ENCODE measurements at places on chromosomes 5 and 9.

GRCh38 chr5:177370488-177371119, 12.9 kb downstream of the RGS14 start:
- peak; percentile 97 for DNase-seq

- DNase-seq, result no peak
Measured at GRCh38 chr5:163453705-163454104, 6.2 kb downstream of the NUDCD2 start.

GRCh38 chr9:105416840-105417239, 31.0 kb upstream of the FSD1L start:
- DNase-seq, result no peak

DNA sequence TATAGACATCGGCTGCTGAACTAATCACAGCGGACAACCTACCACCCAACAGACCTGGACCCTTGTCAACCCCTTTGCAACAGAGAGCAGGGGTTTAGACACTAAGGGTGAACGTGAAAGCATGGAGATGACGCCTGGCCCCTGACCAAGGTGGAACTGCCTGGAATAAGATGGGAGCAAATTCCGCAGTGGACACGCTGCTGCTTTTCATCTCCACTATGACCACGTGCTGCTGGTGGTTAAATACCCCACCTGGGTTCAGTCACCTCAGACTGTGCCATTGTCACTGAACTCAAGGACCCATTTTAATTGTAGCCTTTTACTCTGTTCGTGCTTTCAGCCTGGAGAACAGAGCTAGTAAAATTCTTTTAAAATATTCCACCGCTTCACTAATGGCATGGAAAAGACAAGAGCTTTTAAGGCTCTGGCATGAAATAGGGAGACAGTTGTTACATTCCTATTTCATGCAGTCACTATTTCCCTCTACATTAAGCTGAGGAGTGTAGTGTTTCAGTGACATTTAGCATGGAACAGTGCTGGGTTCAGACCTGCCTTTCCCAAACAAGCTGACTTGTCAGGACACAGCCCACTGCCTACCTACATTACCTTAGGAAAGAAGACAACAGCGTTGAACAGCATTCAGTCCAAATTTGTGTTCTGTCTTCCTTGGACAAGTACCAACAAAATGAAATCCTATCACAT, 96.8 kb downstream of the ANKRD18B start:
- no peak for DNase-seq

DNA sequence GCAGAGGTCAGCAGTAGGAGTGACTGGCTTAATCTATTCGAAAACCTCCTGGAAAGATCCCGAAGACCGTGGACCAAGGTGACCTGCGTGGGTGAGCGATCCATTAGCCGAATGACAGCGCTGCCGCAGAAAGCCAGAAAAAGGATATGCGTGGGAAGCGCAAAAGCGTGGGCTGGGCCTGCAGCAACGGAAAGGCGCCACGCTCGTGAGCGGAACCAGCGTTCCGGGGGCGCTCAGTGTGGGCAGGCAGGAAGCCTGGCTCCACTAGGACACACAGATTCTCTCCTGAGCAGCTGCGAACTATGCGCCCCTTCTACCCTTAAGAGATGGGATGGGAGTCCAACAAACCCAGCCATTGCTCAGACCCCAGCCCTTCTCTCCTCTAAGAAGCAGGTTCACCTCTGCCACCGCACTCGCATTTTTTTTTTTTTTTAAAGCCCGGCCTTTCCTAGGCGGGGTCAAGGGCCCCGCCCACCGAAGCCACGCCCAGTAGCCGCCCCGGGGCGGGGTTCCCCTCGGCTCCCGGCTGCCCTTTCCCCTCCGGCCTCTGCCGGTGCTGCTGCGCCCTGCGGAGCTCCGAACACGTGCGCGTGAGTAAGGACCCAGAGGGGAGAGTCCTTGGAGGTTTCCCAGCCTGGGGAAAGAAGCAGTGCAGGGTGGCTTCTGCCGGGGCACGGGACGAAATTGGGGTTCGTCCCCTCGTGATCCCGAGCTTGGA, 19.8 kb upstream of the MATR3 start:
- peak; percentile 96 for DNase-seq

DNA sequence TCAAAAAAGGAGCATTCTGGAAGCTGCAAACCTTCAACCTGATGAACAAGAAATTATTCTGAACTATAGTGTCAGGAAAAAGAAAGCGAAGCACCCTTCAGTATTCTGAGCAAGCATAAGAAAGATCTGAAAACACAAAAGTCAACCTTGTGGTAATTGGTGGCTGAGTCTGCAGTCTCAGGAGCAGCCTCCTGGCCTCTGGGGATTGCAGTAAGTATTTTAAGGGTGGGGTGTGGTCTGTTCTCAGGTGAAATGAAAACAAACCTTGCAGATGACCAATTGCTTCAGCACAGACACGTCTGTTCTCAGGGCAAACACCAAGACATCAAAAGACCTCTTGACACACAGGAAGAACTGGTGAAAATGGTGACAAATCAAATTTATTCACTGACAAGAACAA, 147.8 kb upstream of the RAPGEF1 start:
- no peak for DNase-seq

GRCh38 chr9:129464972-129465833, 155.7 kb downstream of the C9orf50 start:
- no peak for DNase-seq

DNA sequence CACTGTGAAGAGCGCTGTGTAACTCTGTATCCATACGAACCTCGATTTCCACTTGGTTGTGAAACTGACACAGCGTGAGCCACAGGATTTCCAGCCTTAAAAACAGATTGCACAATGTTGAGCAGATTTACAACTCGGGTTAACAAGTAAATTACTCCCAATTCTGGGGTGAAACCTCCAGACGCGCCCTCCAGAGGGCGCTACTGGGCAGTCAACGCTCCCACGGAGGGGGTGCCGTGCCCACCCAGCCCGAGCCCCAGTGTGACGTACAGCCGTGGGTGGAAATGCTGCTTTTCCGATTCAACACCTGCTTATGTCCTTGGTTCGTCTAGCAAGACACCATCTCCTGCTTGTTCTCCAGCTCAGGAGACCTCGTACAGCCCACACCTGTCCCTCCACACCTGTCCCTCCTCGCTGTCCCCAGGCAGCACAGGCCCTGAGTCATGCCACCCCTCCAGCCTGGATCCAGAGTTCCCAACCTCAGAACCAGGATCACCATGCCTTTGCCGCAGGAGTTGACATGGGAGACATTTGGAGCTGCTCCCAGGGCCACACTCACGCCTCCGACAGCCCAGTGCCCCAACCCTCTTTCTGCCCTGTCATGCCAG, 34.4 kb upstream of the SLC6A3 start:
- DNase-seq, result no peak

- no peak for DNase-seq
Measured at GRCh38 chr9:38318759-38319495, 73.6 kb upstream of the ALDH1B1 start.

GRCh38 chr9:99896119-99896518, 10.3 kb upstream of the STX17 start:
- DNase-seq, result no peak

GRCh38 chr5:27876071-27876470, 837.7 kb upstream of the CDH9 start:
- no peak for DNase-seq

DNA sequence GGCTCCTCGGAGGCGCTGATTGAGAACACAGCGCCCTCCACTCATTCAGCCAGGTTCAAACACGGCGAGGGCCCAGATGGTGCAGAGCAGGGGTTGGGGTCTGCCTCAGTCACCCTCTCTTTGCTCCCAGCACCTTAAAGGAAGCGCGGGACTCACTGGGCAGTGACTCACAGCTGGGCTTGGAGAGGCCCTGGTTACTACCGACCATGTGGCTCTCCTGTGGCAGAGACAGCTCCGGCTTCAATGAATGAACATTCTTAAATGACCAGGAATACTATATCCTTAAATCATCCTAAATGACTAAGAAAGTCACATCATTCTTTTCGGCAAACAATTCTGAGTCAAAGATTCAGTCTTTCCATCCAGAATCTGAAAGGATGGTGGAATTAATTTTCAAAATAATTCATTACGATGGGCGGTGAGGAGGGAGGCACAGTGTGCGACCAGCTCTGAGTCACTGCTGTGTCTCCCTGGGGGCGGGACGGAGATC, 1.6 kb upstream of the INPP5E start:
- no peak for DNase-seq

DNA sequence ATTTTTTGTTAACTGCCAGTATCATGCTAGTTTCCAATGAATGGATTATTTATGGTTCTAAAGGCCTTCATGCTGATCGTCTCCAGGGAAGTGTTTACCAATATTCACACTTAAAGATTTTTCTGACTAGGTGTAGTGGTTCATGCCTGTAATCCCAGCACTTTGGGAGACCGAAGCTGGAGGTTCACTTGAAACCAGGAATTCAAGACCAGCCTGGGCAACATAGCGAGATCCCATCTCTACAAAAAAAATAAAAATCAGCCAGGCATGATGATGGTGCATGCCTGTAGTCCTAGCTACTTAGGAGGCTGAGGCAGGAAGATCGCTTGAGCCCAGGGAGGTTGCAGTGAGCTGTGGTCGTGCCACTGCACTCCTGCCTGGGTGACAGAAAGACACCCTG, 43.5 kb downstream of the FAM13B start:
- DNase-seq, result no peak

DNA sequence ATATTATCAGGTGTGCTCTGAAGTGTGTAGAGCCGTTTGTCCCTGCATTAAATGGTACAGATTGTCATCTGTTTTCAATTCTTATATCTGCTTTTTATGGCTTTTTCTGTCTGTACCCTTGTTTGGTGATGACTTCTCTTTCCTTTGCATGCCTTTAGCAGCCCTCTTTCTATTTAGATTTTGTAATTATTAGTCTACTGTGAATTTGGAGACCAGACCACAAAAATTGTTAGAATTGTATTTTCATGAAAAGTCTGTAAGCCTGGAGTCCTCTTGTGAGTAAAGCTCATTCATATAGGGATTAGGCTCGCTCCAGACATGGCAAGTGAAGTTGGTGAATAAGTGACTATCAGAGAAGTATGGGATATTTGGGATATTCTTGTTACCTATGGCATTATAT, 41.7 kb downstream of the NFX1 start:
- DNase-seq, result no peak

GRCh38 chr5:36232533-36232932, 9.2 kb downstream of the NADK2 start:
- DNase-seq, result no peak

GRCh38 chr9:116377179-116377798, 223.7 kb downstream of the PAPPA start:
- DNase-seq, result no peak

GRCh38 chr9:132647355-132647754, 22.4 kb downstream of the DDX31 start:
- no peak for DNase-seq

DNA sequence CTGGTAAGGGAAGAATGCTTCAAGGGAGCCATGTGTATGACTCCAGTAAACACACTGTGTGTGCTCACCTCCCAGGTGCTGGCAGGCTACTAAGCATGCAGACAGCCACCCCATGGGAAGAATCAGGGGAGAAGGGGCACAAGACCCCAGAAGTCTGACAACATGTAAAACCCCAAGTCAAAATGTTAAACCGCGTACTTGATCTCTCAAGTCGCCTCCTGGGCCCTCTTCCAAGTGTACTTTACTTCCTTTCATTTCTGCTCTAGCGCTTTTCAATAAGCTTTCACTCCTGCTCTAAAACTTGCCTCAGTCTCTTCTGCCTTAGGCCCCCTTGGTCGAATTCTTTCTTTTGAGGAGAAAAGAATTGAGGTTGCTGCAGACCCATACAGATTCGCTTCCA, 31.3 kb downstream of the DAPK1 start:
- DNase-seq, result no peak

GRCh38 chr5:168430296-168430695, 56.0 kb upstream of the RARS1 start:
- DNase-seq, result no peak

DNA sequence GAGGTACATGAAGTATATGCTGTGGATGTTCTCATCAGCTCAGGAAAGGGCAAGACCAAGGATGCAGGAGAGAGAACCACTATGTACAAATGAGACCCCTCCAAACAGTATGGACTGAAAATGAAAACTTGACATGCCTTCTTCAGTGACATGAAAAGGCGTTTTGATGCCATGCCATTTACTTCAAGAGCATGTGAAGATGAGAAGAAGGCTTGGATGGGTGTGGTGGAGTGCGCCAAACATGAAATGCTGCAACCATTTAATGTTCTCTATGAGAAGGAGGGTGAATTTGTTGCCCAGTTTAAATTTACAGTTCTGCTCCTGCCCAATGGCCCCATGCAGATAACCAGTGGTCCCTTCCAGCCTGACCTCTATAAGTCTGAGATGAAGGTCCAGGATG, 47.7 kb downstream of the SEMA4D start:
- no peak for DNase-seq

DNA sequence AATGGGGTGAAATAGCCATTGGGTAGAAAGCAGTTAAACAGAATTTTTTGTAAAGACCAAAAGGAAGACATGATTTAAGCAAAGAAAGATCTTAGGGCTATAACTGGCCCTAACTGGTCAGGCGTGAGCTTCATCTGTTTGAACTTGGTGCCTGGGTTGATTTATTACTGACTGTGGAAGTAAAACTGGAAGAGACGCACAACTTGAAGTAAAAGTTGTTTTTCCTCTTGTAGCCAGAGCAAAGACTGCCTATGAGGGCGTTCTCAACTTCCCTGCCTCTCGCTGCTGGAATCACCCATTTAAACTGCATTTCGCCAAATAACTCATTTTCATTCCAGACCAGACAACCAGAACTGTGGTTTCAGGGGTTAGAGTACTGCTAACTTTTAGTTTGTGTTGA, 1.5 kb downstream of the THBS4 start:
- DNase-seq, result no peak

- DNase-seq, result no peak
Measured at GRCh38 chr5:151454166-151454565, 6.8 kb downstream of the SLC36A1 start.

GRCh38 chr5:118115791-118116190, 872.6 kb downstream of the DTWD2 start:
- DNase-seq, result no peak

DNA sequence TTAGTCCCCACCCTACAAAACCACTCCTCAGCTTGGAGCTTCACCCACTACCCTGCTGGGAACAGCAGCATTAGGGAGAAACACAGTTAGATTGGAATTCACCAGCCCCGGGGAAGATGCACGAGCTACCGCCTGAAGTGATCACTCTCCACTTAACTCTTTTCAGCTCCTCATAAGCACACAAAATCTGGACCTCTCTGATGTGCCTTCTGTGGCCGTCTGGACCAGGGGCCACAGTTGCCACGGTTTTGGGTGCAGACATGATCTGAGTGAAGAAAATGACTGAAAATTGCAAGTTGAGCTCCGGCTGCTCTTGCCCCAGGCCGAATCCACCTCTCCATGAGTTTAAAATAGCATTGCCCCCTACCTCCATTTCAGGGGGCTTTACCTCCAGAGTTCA, 95.2 kb downstream of the TENT4A start:
- DNase-seq, result no peak

DNA sequence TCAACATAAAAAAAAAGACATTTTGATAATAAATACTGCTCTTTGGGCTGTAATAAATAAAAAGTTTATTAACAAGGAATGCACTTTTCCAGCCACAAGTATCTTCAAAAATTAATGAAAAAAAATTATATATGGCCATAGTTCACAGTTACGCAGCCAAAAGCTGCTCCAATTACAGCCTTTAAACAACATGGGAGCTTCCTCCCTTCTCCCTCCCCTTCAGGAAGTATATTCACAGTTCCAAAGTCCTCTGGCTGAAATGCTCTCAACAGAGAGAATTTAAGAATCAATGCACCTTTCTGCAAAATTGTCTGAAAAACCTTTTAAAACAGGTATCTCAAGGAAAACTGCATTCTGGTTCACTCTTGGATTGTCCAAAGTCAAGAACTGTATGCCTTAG, 5.9 kb downstream of the PLK2 start:
- DNase-seq, result no peak
